ENCODE measurements at places on chromosomes 4 and X.
A peak's percentile ranks its signal among the peaks of the same experiment; 100 is the strongest.

GRCh38 chrX:25941087-25941486, 197.1 kb upstream of the MAGEB18 start:
- no peak for DNase-seq

GRCh38 chr4:98661371-98662054, 3.1 kb upstream of the TSPAN5 start:
- no peak for DNase-seq

DNA sequence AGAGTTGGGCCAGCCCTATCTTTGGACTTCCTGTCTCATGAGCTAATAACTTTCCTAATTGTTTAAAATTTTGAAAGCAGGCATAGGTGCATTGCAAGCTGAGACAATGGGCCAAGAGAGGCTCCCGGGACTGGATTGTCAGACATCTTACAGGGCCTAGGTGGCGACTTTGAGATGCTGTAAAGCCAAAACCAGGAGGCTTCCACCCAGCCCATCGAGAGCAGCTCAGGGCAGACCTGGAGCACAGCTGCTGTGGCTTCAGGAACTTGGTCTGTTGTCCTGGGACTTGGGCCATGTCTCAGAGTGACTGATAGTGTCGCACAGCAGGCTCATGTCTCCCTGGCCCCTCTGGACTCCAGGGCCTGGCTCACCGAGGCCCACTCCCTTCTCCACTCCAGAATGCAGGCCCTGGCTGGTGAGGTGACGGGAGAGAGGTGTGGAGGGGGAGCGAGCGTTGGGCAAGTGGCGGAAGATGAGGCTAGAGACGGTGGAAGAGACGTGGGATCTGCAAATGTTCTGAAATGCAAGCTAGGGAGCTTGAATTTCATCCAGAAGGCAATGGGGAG, 24.1 kb upstream of the MTM1 start:
- DNase-seq: no peak

- DNase-seq: peak; percentile 22
Measured at GRCh38 chrX:41923978-41924683, 777 bp upstream of the CASK start.

DNA sequence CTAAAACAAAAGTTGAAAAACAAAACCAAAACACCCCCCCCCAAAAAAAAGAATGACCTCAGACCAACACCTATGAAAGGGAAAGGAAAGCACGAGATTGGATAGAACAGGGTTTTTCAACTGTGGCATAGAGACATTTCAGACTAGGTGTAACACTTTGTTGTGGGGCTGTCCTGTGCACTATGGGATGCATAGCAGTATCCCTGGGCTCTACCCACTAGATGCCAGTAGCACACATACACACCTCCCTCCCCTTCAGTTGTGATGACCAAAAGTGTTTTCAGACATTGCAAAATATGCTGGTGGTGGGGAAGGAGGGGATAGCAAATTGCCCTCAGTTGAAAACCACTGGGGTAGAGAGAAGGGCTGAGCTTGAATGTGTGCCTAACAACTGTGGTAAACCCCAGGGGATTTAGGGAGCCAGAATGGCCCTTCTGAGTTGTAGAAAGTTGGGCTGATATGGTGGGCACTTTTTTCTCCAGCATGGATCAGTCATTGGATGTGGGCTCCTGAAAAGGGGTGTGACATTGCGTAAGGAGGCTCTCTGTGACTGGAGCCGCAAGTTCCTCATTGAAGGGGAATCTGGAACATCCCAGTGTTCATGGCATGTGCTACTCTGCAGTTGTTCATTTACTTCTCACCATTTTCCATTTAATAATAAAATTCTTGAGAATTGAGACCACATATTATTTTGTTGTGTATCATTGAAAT, 8.8 kb upstream of the GEMIN8 start:
- no peak for DNase-seq

- DNase-seq: peak; percentile 5
Measured at GRCh38 chr4:76199664-76200211, 13.9 kb downstream of the SCARB2 start.

- DNase-seq: no peak
Measured at GRCh38 chrX:28649541-28649940, 62.3 kb downstream of the IL1RAPL1 start.

DNA sequence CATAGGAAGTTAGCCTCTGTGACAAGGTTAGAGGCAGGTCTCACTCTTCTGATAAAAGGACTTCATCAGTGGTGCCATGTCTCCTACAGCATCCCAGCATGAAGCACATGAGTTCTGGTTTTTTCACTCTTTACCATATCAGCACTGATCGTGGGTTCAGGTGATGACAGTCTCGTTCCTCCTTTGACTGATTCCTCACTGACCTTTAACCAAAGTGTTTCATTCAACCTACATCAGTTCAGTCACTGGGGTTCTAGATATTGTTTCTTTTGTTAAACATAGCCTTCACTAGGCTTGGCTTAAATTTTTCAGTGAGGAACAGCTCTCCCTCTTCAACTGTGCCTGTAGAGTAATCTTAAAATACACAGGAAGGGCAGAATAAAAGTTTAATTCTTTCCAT, 9.6 kb upstream of the MAGEA8 start:
- DNase-seq: no peak

GRCh38 chr4:153509724-153510123, 43.6 kb downstream of the TMEM131L start:
- no peak for DNase-seq

- DNase-seq: no peak
Measured at GRCh38 chr4:128820671-128821070, 11.2 kb downstream of the JADE1 start.

DNA sequence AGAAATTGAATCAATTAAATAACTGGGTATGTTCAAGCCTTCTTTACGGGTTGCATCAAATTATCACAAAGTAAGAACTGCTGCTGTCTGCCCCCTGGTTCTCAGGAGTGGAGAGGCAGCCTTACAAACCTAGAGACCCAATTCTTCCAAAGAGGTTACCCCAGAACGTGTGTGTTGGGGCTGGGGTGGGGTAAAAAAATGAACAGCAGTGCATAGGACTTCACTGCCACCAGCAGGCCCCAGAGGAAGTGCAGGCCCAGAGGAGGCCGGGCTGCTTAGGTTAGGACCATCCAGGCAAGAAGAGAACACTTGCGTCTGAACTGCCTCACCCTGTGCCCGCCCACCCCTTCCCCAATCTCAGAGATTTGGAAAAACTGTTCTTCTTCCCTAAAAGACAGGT, 1.5 kb upstream of the NWD2 start:
- DNase-seq: no peak

Measured in NCI-H2171 (cell line).